ENCODE measurements at places on chromosomes 1 and 21.

GRCh38 chr1:93399781-93400180 is 48.1 kb upstream of the FNBP1L start:
- no peak for DNase-seq

- no peak for DNase-seq
Observed at GRCh38 chr1:46510998-46511365, 21.3 kb downstream of the DMBX1 start.

- no peak for DNase-seq
Observed at GRCh38 chr1:232016616-232017015, 390.0 kb downstream of the DISC1 start.

- DNase-seq = no peak
Observed at GRCh38 chr1:100542285-100542684, 4.3 kb downstream of the GPR88 start.

GRCh38 chr1:170696591-170697290 is 32.8 kb downstream of the PRRX1 start:
- DNase-seq = no peak

- no peak for DNase-seq
Observed at GRCh38 chr1:39753132-39754025, 14.7 kb downstream of the PPIE start.

- DNase-seq = no peak
Observed at GRCh38 chr1:23930861-23931490, 17.8 kb upstream of the CNR2 start.

DNA sequence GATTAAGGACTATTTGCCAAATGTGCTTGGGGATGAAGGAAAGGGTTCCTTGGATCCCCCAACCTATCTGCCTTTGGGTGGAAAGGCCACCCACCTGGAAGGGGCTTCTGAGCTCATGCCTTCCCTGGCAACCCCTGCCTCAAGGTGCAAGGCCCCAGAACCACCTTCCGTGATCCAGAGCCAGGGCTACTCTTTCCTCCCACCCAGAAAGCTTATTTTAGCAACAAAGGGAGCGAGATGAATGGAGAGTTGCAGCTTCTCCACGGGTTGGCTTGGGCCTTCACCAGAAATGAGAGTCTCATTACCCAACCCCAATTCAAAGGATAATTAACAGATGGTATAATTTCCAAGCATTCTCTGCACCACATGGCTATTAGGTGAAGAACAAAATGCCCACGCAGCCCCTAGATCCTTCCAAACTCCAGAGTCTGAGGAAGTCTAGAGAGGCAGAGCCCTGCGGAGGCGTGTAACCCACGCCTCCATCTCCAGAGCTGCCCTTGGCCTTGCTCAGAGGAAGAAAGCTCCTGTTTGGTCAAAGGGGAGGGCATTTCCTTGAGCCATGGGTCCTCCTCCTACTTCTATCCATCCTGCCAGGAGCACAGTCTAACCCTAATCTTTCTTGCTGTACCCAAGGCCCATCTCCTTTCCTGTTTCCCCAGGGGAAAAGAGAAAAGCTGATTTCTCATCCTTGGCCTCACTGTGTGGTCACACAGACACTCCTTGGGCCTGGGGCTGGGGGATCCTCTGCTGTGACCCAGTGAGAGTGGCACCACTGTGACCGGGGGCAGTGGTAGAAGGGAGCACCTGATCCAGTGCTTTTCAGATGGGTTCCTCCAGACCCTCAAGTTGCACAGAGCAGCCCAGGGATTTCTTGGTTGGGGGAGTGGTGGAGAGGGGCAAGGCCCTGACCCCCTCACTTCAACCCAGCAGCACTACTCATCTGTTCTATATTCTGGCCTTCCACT is 1.7 kb upstream of the CELSR2 start:
- DNase-seq = no peak

DNA sequence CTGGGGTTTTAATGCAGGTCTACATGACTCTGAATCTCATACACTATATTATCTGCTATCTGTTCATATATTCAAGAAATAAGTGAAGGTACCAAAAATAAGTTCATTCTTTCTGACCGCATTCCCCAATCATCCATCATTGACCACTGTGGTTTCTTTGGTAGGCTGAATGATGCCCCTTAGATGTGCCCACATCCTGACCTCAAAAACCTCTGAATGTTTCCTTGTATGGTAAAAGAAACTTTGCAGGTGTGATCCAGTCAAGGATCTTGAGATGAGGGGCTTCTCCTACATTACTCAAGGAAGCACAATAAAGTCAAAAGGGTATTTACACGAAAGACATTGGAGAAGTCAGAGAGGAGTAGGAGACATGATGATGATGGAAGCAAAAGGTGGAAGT is 60.6 kb upstream of the LRRC8B start:
- DNase-seq = no peak

- no peak for DNase-seq
Observed at GRCh38 chr1:68197891-68198290, 34.4 kb downstream of the WLS start.

GRCh38 chr1:193270996-193271395 is 84.6 kb upstream of the B3GALT2 start:
- DNase-seq = no peak

GRCh38 chr1:64599242-64599641 is 129.3 kb downstream of the CACHD1 start:
- DNase-seq = no peak

DNA sequence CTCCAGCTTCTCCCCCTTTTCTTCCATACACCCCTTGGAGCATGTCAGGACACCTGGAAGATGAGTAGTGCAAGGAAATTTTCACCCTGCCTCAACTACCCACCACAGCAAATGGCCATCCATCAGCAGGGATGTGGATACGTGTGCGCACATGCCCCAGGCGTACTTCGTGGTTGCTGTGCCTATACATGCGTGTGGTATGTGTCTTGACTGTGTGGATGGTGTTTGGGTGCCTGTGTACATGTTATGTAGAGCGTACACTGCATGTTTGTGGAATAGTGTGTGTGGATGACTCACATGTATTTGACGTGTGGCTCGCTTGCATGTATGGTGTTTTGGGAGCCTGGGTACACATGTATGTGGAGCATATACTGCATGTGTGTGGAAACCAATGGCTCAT is 158.5 kb downstream of the RRAGC start:
- DNase-seq = no peak

DNA sequence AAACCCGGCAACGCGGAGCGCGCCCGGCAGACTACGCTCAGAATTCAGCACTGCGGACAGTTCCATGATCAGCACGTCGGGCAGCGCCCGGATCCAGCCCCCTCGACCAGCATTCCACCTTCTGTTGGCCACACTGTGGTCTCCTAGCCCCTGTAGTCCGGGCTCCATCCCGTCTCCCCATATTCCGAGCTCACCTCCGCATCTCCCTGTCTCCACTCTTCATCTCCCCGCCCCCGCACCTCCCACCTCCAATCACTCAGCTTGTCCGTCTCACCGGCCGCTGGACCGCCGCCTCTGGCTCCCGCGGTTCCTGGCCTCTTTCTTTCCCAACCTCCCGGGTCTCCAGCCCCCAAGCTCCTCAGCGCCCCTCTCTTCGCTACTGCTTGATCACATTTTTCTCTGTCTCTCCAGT is 500 bp downstream of the EPHA10 start:
- no peak for DNase-seq

DNA sequence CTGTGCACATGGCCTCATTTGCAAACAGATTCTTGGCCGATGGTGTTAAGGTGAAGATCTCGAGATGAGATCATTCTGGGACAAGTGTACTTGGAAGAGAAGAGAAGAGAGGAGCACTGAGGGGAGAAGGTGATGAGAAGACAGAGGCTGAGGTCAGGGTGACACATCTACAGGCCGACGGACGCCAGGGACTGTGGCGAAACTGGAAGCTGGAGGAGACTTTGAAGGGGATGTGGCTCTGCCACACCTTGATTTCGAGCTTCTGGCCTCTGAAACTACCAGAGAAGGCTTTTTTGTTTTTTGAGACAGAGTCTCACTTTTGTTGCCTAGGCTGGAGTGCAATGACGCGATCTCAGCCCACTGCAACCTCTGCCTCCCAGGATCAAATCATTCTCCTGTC is 137.5 kb upstream of the TMEM51 start:
- DNase-seq = no peak

- no peak for DNase-seq
Observed at GRCh38 chr1:164272156-164272555, 286.8 kb upstream of the PBX1 start.

DNA sequence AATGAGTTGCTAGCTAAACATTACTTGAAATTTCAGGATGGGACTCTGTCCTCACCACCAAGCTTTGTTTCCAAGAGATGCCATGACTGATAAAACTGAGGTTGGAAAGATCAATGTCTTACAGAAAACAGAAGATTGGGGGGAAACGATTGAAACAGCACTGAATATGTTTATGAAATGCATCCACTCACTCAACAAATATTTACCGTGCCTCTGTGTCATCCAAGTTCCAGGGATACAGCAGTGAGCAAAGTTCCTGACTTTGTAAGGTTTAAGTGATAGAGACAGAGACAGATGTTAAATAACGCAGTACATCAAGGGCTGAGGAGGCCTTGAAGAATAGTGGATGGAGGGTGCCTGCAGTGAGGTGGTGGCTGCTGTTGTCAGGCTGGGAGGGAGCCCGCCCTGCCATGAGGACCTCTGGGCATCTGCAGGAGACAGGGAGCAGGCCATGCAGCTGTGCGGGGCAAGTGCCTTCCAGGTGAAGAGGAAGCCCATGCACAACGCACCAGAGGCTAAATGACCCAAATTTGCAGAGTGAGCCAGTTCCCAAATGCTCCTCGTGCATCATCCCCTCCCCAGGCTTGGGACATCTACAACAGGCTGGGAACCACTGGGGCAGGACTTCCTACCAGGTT is 108.0 kb downstream of the HLCS start:
- DNase-seq = no peak

DNA sequence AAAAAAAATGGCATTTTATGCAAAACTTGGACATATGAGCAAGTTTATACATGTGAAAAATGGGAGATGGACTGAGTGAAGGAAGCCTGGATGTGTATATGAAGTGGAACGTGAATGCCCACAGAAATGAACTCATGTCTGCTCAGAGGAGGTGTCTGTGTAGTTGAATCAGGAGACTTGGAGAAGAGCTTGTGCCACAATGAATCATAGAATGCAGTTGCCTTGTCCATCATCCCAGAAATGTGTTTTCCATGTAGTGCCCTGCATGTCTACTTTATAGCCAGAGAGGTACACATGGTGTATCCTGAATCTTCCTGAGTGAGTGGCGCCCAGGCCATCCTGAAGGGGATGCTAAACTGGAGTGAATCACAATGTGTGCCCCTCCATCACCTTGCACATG is 2.6 kb upstream of the ILDR2 start:
- DNase-seq = no peak

GRCh38 chr1:153538315-153538821 is 2.4 kb downstream of the S100A5 start:
- no peak for DNase-seq

- no peak for DNase-seq
Observed at GRCh38 chr1:196488579-196488978, 119.7 kb downstream of the KCNT2 start.

DNA sequence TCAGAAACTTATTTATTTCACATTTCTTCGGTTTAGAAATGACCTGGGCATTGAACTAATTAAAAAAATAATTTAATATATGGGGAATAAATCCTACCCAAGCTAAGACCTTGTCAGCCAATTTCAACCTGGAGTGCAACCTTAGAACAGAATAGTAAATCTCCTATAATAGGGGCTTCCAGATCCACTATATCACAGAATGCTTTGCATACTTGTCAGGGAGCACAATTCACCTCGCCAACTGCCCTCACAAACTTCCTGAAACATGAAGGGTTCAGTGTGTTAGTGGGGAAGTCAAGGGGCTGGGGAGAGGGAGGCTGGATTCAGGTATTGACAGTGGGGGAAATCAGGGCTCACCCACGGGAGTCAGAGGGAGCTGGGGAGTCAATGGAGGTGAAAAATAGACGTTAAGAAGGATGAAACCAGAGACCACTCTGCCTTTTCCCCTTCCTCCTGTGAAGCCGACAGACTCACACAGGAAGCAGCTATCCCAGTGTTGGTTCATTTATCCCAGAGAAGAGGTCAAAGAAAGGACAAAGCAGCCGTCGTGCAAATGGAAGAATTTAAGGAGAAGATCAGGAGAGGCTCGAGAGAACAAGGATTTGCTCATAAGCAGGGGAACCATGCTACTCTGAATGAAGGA is 453.3 kb downstream of the NUF2 start:
- no peak for DNase-seq

DNA sequence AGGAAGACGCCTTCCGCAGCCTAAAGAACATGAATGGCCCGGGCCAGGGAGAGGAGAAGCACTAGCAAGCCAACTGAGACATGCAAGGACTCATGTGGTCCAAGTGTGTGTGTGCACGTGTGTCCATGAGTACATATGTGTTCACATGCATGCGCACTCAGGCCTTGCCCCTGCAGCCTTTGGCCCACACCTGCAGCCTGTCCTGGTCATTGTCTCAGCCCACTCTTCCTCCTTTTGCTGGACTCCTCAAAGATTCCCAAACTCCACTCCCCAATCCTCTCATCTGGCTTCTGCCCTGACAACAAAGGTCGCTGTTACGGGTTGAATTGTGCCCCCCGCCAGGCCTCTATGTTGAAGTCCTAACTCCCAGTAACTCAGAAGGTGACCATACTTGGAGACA is 21.9 kb downstream of the CDCA8 start:
- no peak for DNase-seq

- DNase-seq = no peak
Observed at GRCh38 chr1:78651241-78651640, 1.6 kb downstream of the IFI44 start.

DNA sequence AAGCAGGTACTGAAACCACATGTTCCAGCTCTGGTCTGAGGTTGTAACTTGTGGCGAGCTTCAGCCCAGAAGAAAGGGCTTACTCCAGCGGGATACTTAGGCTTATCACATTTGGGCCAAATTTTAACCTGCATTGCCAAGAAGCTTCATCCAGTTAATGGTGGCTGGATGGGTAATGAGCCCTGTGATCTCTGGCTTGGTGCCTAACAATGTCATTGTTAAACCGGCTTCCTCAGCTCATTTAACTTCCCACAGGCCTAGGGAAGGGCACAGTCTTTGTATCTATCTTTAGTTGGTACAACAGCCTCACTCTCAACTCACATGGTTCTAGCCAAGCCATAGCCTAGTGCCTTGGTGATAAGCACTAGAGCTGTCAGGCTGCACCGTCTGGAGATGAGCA is 43.6 kb upstream of the CCDC190 start:
- DNase-seq = no peak

- no peak for DNase-seq
Observed at GRCh38 chr21:45874716-45875415, 106.7 kb upstream of the COL6A1 start.

DNA sequence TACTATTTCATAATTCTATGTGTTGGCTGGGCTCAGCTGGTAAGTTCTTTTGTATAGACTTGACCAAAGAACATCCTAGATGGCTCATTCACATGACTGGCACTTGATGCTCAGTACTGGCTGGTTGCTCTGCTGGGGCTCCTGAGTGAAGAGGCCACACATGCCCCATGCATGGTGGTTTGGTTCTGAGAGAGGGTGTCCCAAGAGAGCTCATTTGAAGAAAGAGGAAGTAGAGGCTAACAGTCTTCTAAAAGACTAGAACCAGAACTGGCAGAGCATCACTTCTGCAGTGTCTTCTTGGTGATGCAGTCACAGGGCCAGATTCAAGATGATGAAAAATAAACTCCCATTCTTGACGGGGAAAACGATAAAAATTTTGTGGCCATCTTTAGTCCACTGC is 5.2 kb upstream of the BACH1 start:
- DNase-seq = no peak

GRCh38 chr1:89941110-89941766 is 53.7 kb upstream of the ZNF326 start:
- DNase-seq = no peak

- DNase-seq = no peak
Observed at GRCh38 chr21:46022551-46023525, 41.3 kb downstream of the COL6A1 start.
